ENCODE measurements at places on chromosomes 4 and X. TPM values are rescaled to one million over a fixed set of nuclear protein-coding genes. Genes with fewer than 3 reads are reported as not detected.
A peak's percentile ranks its signal among the peaks of the same experiment; 100 is the strongest.

DNA sequence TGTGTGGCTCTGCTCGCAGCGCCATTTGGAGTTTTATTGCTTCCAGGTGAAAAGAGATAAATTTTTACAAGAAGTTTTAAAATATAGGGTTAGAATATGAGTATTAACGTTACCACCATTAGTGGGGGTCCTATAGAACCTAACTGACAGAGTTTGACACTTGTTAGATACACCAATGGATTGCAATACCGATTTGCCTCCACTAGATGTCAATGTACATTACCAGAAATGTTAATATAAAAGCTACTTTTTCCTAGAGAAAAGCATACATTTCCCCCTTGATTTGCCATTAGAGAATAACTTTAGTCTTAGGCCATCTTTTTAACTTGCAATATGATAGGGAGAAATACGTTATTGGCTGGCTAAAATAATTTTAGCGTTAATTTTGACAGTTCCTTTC, 108.4 kb downstream of the LINC00632 start:
- no peak overlapping the region for H3K4me3 ChIP-seq
- no peak overlapping the region for H3K27ac ChIP-seq
- no peaks in the 10 kb centered on the region for H3K4me1 ChIP-seq

DNA sequence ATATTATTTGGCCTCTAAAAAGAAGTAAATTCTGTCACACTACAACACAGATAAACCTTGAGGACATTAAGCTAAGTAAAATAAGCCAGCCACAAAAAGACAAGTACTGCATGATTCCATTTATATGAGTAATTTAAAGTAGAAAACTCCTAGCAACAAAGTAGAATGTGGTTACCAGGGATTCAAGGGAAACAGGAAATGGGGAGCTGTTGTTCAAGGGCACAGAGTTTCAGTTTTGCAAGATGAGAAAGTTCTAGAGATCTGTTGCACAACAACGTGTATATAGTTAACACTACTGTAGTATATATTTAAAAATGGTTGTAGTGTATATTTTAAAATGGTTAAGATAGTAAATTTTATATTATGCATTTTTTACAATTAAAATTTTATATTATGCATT, 25.4 kb downstream of the SEC31A start:
- no peak overlapping the region for H3K27ac ChIP-seq
- DNase-seq: peak; percentile 48
- no peaks in the 10 kb centered on the region for H3K27me3 ChIP-seq
- H3K36me3 ChIP-seq: peaks cover 51% of the 10 kb centered on the region

DNA sequence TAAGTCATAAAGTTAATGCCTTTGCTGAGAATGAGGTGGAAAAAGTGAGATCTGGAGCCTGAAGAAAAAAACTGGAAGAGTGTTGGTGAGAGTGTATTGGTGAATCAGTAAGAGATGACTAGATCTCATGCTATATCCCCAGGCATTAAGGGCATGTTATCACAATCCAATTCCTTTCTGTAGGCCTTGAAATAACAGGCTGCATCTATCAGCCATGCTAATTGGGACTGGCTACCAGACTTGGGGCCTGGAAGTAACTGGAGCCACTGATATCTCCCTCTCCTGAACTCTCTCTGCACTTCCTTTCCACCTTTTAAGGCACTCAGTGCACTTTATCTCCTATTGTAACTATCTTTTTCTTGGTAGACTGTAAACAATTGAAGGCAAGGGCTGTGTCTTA, 88.8 kb upstream of the HPRT1 start:
- no peak for DNase-seq
- no peaks in the 10 kb centered on the region for H3K36me3 ChIP-seq
- H3K4me1 ChIP-seq: peaks cover 23% of the 10 kb centered on the region

DNA sequence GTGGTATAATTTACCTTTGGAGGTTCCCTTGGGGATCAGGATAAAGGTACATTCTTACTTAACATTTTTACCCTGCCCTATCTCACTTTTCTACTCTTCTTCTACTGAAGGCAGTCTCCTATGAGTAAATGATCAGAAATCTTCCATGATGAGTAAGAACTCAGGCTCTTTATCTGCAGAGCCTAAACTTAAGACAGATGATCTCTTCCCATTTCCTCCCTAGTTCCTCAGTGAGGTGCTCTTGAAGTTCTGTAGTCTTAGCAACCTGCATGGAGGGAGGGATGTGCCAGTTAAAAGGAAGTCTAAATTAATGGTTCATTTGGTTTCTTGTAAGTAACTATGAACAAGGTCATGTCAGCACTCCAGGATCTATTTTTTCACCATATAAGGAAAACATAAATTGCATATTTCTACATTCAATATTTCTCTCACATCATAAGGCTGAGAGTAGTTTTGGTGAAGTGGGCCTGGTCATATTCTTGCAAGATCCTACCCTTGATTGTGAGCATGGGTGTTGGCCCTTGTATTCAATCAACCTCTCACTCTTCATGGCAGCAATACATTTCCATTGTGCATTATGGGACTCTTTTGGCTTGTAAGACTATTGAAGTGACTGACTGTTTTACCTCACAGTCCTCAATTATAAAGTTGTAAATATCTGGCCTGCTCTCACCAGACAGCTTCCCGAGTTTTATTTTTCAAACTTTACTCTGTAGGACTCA, 295.5 kb downstream of the SLC7A11 start:
- no peaks in the 10 kb centered on the region for H3K27me3 ChIP-seq
- no peaks in the 10 kb centered on the region for H3K36me3 ChIP-seq
- no peak overlapping the region for H3K27ac ChIP-seq
- no peak overlapping the region for H3K4me3 ChIP-seq
- no peak for DNase-seq
- no peaks in the 10 kb centered on the region for H3K4me1 ChIP-seq

The TBX22 gene
- total RNA-seq: not detected

The RAB40AL gene
- not detected for total RNA-seq

- no peaks in the 10 kb centered on the region for H3K36me3 ChIP-seq
- no peak overlapping the region for H3K27ac ChIP-seq
- no peak overlapping the region for H3K4me3 ChIP-seq
- no peaks in the 10 kb centered on the region for H3K4me1 ChIP-seq
- DNase-seq: peak; percentile 27
- H3K27me3 ChIP-seq: no peaks in the 10 kb centered on the region
These were observed 7.1 kb downstream of the TASL start for GRCh38 chrX:30570505-30570904.

DNA sequence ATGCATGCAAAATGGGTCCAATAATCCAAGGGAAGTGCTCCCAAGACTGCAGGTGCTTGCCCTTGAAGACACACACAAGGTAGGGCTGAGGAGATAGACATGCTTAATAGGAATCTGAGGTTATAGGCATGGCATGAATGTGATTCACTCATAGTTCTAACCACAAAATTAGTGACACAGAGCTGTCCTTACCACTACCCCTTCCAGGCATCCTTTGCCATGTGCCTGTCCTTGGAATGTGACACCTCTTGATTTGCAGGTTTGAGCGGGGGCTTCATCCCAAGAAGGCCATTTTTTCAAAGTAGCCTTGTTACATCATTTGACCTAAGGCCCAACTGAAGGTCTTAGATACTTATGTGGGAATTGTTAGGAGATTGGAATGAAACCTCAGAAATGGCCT, 112.5 kb downstream of the CCNG2 start:
- no peak overlapping the region for H3K27ac ChIP-seq
- no peaks in the 10 kb centered on the region for H3K27me3 ChIP-seq
- no peaks in the 10 kb centered on the region for H3K36me3 ChIP-seq
- H3K4me3 ChIP-seq: no peak overlapping the region
- H3K4me1 ChIP-seq: no peaks in the 10 kb centered on the region

GRCh38 chr4:77433418-77433733, 172.2 kb upstream of the CXCL13 start:
- H3K36me3 ChIP-seq: no peaks in the 10 kb centered on the region
- peaks cover 3% of the 10 kb centered on the region for H3K4me1 ChIP-seq
- no peak overlapping the region for H3K27ac ChIP-seq
- peak; percentile 28 for DNase-seq
- H3K27me3 ChIP-seq: no peaks in the 10 kb centered on the region

The TLR2 gene
- 3.9 TPM for total RNA-seq

The GRIA3 gene
- total RNA-seq: not detected

The GPC3 gene
- total RNA-seq: 0.20 TPM

The MYOZ2 gene
- total RNA-seq: not detected

- H3K27ac ChIP-seq: no peak overlapping the region
- no peaks in the 10 kb centered on the region for H3K4me1 ChIP-seq
- no peaks in the 10 kb centered on the region for H3K36me3 ChIP-seq
- H3K27me3 ChIP-seq: no peaks in the 10 kb centered on the region
- DNase-seq: no peak
These were observed 303.3 kb downstream of the FRMPD4 start for GRCh38 chrX:12441381-12442128.

- no peaks in the 10 kb centered on the region for H3K36me3 ChIP-seq
- no peaks in the 10 kb centered on the region for H3K27me3 ChIP-seq
- no peaks in the 10 kb centered on the region for H3K4me1 ChIP-seq
- H3K27ac ChIP-seq: no peak overlapping the region
These were observed 184.9 kb downstream of the FRAS1 start for GRCh38 chr4:78242071-78242470.

DNA sequence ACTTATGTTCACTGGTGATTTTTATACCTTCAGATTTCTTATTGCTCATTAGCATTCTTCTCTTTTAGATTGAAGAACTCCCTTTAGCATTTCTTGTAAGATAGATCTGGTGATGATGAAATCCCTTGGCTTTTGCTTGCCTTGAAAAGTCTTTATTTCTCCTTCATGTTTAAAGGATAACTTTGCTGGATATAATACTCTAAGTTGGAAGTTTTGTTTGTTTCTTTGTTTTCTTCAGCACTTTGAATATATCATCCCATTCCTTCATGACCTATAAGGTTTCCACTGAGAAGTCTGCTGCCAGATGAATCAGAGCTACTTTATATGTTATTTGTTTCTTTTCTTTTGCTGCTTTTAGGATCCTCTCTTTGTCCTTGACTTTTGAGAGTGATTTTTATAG, 18.5 kb downstream of the CC2D2A start:
- no peak overlapping the region for H3K4me3 ChIP-seq
- H3K27ac ChIP-seq: no peak overlapping the region
- no peaks in the 10 kb centered on the region for H3K4me1 ChIP-seq
- no peak for DNase-seq
- H3K36me3 ChIP-seq: no peaks in the 10 kb centered on the region

DNA sequence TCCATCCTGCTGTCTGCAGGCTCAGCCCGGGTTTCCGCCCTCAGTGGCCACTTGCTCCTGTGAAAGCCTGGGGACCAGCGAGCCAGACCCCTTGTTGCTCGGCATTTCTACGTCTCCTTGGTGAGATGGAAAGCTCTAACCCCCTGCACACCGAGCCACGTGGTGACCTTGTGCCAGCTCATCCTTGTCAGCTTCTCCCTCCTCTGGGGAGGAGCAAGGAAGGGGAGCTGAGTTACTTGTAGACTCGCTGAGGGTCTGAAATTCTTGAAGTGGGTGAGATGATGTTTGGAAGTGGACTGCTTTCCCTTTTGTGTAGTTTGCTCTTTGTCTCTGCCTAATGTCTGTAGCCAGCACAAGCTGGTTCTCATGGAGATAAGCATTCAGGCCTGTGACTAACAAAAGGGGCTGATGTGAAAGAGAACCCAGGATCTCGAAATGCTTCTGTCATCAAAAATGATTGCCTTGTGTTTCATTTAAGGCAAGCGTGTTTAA, 29.3 kb downstream of the RGS12 start:
- no peaks in the 10 kb centered on the region for H3K4me1 ChIP-seq
- H3K27me3 ChIP-seq: no peaks in the 10 kb centered on the region
- H3K4me3 ChIP-seq: no peak overlapping the region
- no peaks in the 10 kb centered on the region for H3K36me3 ChIP-seq
- DNase-seq: no peak

DNA sequence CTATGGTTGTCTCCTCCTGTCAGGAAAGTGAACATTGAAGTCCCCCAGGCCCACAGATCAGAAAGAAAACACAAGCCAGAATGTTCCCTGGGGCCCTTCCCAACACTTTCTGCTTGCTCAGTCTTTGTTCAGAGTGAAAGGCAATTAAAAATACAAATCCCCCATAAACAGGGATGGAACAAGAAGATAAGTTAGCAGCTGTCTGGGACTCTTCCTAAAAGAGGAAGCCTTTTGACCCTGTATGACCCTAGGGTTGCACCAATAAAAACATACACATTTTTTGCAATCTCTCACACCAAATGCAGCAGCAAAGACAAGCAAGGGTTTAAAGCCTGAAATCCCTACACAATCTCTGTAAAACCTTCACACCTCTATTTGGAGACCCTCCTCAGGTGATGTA, 22.6 kb downstream of the IRF2 start:
- H3K27ac ChIP-seq: no peak overlapping the region
- no peak overlapping the region for H3K4me3 ChIP-seq
- peaks cover 75% of the 10 kb centered on the region for H3K4me1 ChIP-seq

GRCh38 chrX:72392816-72393800, 87.4 kb upstream of the CITED1 start:
- H3K27ac ChIP-seq: no peak overlapping the region
- H3K4me1 ChIP-seq: no peaks in the 10 kb centered on the region

GRCh38 chr4:155629183-155629825, 37.3 kb upstream of the GUCY1A1 start:
- H3K27ac ChIP-seq: no peak overlapping the region
- no peaks in the 10 kb centered on the region for H3K36me3 ChIP-seq

All from CD4-positive, alpha-beta memory T cell (primary cell).